CD8-positive, alpha-beta memory T cell (primary cell): ENCODE measurements at places on chromosomes 2 and 18. TPM values are rescaled to one million over a fixed set of nuclear protein-coding genes. Genes with fewer than 3 reads are reported as not detected.
A peak's percentile ranks its signal among the peaks of the same experiment; 100 is the strongest.

KLHL41 gene
- 0.27 TPM for total RNA-seq

DNA sequence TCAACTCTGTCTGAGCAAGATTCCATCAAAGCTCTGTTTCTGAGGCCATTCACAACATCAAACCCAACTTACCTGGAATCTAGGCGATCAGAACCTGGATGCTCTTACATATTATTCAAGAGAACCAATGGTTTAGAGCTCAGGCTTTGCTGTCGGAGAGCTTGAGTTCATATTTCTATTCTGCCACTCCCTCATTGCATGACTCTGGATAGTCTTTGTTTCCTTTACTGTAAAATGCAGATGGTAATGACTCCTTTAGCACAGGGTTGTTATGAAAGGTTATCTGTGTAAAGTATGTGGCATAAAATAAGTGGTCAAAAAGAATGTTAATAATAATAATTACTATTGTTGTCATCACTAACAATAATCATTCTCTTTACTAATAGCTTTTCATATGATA, 12.6 kb downstream of the RELCH start:
- no peak for DNase-seq

DNA sequence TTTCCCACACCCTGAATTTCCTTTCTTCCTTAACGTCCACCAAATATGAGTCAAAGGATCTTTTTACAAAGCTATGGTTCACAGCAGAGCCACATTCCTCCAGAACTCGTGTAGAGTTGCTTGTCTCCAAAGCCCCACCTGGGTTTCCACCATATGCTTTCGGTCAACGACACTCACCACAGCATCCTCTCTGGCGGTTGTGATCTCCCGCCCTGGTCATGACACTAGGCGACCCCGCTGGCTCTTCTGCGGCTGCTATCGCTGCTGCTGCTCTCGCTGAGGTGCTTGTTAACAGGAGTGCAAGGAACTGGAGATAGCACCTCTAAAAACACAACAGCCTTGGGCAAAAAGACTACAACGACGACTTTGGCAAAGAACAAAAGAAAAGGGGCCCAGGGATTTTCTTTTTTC, 340 bp downstream of the SLC40A1 start:
- peak; percentile 45 for DNase-seq

CHRND gene
- total RNA-seq: not detected

ASB18 gene
- not detected for total RNA-seq

- no peak for DNase-seq
These were observed 130.6 kb downstream of the SPOPL start for GRCh38 chr2:138632066-138632620.
